ENCODE measurements at places on chromosomes 1 and 21.

- DNase-seq, result no peak
These were observed 13.2 kb downstream of the CNTN2 start for GRCh38 chr1:205056188-205056611.

DNA sequence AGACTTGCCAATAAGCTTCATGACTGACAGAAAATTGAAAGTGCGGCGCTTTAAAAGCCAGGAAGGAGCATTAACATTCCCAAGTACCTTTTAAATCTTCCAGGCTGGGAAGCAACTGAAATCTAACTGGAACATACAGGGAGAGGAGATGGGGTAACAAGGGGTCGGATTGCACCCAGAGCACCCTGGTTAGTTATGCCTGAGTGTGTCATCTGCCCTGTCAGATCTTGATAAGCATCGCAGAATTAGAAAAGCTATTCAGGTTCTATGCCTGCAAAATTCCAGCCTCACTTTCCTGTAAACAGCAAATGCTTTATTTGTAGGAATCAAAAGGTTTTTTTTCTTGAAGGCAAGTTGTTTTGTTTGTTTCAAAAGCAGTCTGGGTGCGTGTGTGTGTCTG, 58.5 kb downstream of the SERBP1 start:
- no peak for DNase-seq

GRCh38 chr1:84985365-84985764, 11.5 kb downstream of the MCOLN2 start:
- no peak for DNase-seq

DNA sequence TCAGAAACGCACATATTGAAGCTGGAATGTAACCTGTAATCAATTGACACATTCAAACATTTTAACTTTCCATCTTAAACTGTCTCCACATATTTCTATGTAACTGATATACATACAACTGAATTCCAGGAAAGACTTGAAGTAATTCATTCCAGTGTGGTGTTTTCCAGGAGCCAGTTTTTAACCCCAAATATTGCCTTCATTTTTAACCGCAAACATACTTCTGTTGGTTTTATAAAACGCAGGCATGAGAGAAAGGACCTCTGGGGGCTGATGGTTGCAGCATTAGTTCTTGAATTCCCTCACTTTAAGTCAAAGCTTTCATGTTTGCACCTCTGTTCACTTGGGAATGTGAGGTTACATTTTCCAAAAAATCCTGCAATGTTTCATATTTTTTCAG, 204.1 kb downstream of the CRB1 start:
- DNase-seq, result no peak

- DNase-seq, result no peak
These were observed 41.2 kb downstream of the SPAG17 start for GRCh38 chr1:118143831-118144230.

Data from NCI-H446 (cell line).